ENCODE measurements at places on chromosomes 2 and 18. TPM values are rescaled to one million over a fixed set of nuclear protein-coding genes. Genes with fewer than 3 reads are reported as not detected.

The SEMA4F gene
- total RNA-seq, result 1.9 TPM

The SCN9A gene
- 2.1 TPM for total RNA-seq

The NTSR2 gene
- total RNA-seq, result not detected

The FRZB gene
- total RNA-seq, result not detected

The WDR35 gene
- 4.4 TPM for total RNA-seq
